Transverse colon (tissue), 4 donors: ENCODE measurements at places on chromosomes 13 and 19. TPM values are rescaled to one million over a fixed set of nuclear protein-coding genes. Genes with fewer than 3 reads are reported as not detected.
A peak's percentile ranks its signal among the peaks of the same experiment; 100 is the strongest.

- H3K4me1 ChIP-seq: peaks cover 26% of the 10 kb centered on the region
- H3K27ac ChIP-seq: no peak overlapping the region
- no peaks in the 10 kb centered on the region for H3K36me3 ChIP-seq
- H3K4me3 ChIP-seq: no peak overlapping the region
- peak; percentile 3 for DNase-seq
These were observed 8.8 kb downstream of the ATP4B start for GRCh38 chr13:113649212-113649611.

GRCh38 chr13:24292481-24292880 lies 16.9 kb upstream of the C1QTNF9 start:
- peaks cover 59% of the 10 kb centered on the region for H3K36me3 ChIP-seq
- DNase-seq: no peak
- no peaks in the 10 kb centered on the region for H3K4me1 ChIP-seq
- H3K27me3 ChIP-seq: no peaks in the 10 kb centered on the region
- H3K4me3 ChIP-seq: no peak overlapping the region

- H3K27me3 ChIP-seq: no peaks in the 10 kb centered on the region
- H3K4me1 ChIP-seq: no peaks in the 10 kb centered on the region
- no peaks in the 10 kb centered on the region for H3K36me3 ChIP-seq
- H3K27ac ChIP-seq: no peak overlapping the region
- DNase-seq: peak; percentile 32
- H3K4me3 ChIP-seq: no peak overlapping the region
These were observed 826.9 kb upstream of the PCDH9 start for GRCh38 chr13:68056816-68057710.

- H3K27me3 ChIP-seq: no peaks in the 10 kb centered on the region
- no peak overlapping the region for H3K27ac ChIP-seq
- H3K36me3 ChIP-seq: peaks cover 9% of the 10 kb centered on the region
- no peak overlapping the region for H3K4me3 ChIP-seq
These were observed 15.6 kb downstream of the TUBGCP3 start for GRCh38 chr13:112572366-112572765.

The METTL21C gene
- not detected for total RNA-seq

The DENND1C gene
- 6.0 TPM for total RNA-seq

The B3GNT8 gene
- 53.7 TPM for total RNA-seq
